IMR-90 (cell line): ENCODE measurements at places on chromosomes 1 and 21. TPM values are rescaled to one million over a fixed set of nuclear protein-coding genes. Genes with fewer than 3 reads are reported as not detected.

NECTIN4 gene
- 0.13 and 0.24 TPM in 2 replicates for polyA plus RNA-seq

- DNase-seq, result peak; percentile 72
These were observed 257.3 kb downstream of the KCNJ6 start for GRCh38 chr21:37658817-37659458.

DNA sequence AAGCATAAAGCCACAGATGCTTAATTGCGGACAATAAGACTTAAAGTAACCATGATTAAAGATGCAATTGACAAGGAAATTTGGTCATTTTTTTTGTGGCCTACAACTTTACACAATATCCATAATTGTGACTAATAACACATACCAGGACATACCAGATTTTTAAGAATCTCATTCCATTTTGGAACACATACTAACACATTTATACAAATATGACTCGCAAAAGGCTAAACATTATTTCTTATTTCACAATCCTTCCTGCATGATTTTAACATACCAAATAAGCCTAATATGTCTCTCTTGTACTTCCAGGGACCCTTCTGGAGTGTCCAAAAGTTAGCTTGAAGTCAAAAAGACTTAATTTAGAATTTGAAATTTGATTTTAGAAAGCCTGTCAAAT lies 48.8 kb downstream of the DR1 start:
- peak; percentile 12 for DNase-seq

SLC2A5 gene
- polyA plus RNA-seq, result 0.03 TPM in 1 of 2 replicates, not detected in the other

GRCh38 chr21:41604583-41605041 lies 96.7 kb upstream of the TMPRSS2 start:
- DNase-seq, result peak; percentile 7

KRTAP13-3 gene
- polyA plus RNA-seq, result not detected in 2 replicates

GRCh38 chr1:61042466-61043009 lies 39.8 kb upstream of the NFIA start:
- no peak for DNase-seq

- DNase-seq, result no peak
These were observed at the start of gene TTC34 for GRCh38 chr1:2801535-2802291. Gene TTC34 (minus strand): TSS chr1:2801693. CDS start chr1:2800827, 866 bp downstream.

POLR3GL gene
- polyA plus RNA-seq, result 15.3 and 16.3 TPM in 2 replicates

GRCh38 chr21:25967901-25968438 lies 202.6 kb downstream of the APP start:
- no peak for DNase-seq

GRCh38 chr1:206633708-206634121 lies 1.6 kb upstream of the DYRK3 start:
- peak; percentile 96 for DNase-seq
